NCI-H2227 treated with DMSO at 0.1 percent for 48 hours (cell line): ENCODE measurements at places on chromosomes 6 and 20.
A peak's percentile ranks its signal among the peaks of the same experiment; 100 is the strongest.

- DNase-seq: peak; percentile 73
Observed at GRCh38 chr20:9550871-9551270, 36.5 kb downstream of the LAMP5 start.

GRCh38 chr6:72579865-72580264 is 42.0 kb upstream of the KCNQ5 start:
- no peak for DNase-seq

DNA sequence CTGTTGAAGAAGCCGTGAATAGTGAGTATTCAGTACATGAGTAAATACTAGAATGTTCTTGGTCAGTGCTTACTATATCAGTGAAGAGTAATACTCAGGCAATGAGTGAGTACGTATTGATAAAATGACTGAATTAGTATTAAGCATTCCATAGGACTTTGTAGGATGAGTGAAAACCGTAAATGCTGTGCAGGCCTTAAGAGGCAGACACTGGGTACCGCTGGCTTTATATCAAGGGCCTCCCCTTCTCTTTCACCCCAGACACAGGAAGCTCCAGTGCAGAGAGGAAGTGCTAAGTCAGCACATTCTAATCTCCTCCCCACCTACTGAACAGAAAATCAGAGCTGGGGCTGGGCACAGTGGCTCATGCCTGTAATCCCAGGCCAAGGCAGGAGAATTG is 24.2 kb downstream of the POFUT1 start:
- DNase-seq: no peak

GRCh38 chr6:56796196-56796532 is 153.5 kb upstream of the DST start:
- no peak for DNase-seq

DNA sequence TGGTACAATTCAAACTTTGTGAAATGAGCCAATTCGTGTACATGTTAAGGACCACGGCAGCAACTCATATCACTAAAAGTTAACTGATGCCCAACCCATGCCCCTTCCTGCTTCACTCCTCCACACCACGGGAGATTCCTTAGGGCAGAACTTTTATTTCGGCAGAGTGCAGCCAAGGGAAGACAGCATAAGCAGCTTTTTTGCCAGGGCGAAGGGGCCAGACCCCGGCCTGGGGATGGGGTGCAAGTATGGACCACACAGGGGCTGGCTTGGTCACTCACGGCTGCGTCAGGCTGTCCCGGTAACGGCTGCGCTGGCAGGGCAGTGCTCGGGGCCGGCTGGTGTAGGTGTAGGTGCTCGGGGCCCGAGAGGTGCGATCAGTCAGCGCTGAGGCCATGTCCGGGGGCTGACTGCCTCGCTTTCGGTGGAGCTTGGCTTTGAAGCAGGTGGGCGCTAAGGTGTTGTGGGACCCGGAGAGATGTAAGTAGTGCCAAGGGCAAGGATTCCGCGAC is 792 bp downstream of the RSPH3 start:
- DNase-seq: no peak

DNA sequence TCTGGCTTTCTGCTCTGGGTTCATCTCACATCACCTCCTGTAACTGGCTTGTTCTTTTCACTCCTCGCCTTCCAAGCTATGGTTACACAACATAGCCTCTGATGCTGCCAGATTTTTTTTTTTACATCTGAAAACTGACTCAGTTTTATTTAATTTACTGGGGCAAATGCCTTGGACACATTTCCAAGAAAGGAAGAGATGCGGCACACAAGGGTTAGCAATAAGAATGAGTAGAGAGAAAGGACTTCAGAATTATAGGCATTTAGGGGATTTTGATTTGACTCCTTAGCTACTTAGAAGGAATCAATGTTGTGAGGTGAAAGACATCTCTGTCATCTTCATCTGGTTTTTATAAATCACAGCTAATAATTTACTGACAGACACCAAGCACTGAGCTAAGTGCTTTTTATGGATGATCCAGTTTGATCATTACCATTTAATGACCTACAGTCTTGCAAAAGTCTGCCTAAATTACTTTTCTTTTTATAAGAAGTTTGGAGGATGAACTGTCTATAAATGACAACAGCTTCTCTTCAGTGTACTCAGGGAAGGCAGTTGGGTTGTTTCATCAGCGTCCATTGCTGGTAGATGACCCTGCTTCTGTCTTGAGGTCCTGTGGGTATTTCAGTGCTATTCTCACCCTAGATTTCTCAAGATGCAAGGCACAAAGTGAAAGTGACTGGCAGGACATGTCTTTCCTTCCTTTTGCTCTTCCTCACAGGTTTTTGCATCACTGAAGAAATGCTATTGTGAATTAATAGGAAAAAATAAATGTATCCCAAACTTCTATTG is 31.1 kb downstream of the LAMA4 start:
- DNase-seq: no peak

DNA sequence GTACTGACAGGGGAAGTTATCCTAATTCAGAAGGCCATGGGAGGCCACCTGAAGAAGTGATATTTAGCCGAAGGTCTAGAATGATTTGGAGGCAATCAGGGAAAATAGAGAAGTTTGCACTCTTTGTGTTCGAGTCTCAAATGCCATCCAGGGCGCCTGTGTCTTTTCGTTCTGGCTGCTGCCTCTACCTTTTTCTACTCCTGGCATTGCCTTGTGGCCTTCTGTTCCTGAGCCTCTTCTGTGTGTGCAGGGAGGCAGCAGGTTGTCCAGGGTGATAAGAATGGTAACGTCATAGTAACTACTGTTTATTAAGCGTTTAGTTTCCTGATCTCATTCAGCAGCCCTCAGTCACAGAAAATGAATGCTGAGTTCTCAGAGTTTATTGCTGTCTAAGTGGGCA is 252.1 kb downstream of the FARS2 start:
- no peak for DNase-seq

- no peak for DNase-seq
Observed at GRCh38 chr20:21562656-21563055, 48.8 kb upstream of the NKX2-2 start.

- DNase-seq: no peak
Observed at GRCh38 chr6:21325201-21325856, 268.2 kb upstream of the SOX4 start.

DNA sequence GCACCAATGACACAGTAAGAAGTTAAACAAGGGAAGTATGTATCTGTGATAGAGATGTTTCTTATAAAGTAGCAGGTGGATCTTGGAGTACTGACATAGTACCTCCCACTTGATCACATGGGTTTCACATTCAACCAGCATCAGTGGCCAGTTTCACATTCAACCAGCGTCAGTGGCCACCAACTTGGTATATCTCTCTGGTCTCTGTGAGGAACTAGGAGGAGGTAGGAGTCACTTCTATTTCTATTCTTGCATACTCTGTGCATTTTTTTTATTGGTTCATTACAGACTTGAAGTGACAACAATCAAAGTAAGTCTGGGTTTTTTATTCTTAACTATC is 200.3 kb upstream of the SIM1 start:
- DNase-seq: no peak

DNA sequence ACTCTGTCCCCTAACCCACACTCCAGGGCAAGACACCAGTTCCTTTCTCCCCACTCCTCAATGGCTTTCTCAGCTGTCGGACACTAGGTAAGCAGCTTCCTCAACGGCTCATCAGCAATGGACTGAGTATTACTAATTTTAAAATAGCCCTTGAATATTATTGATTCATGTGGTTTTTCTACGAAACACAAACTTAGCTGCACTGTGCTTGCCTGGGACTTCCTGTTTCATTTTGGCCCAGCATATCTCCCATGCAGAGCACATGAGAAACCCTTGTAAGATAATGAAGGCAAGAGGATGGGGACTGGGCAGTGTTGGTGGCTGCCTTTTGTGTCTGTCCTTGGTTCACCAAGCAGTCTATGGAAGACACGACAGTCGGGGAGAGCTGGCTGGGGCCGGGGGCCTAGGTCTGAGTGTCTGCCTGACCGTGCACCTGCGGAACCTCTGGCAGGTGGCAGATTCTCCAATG is 48.9 kb downstream of the RNASET2 start:
- no peak for DNase-seq

DNA sequence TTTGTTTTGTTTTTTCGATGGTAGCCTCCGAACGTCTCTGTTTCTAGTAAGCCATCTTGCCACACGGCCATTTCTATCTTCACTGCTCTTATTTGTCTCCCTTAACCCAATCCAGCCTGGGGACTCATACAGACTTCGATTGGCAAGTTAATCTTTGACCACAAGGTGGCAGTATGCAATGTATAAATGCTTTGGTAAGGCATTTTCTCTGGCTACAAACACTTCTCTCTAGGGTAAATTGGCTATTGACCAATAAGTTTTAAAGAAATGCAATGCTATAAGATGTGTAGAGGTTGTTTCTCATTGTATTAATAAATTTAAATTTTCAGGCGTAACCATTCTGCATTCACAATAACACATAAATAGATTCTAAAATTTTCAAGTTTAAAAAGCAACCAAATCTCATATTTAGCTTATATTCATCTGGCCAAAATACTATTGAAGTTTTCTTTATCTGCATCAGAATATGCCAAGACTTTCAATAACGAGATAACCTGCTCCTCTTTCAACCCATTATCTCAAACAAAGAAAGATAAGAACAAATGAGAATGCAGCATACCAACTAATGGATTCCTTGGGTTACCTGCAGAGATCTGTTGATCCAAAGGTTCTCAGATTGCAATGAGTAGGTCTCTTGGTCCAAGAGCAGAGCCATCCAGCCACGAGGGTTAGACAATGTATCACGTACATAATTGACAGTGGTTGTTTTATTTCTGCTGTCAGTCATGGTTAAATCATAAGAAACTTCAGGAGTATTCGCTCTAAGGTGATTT is 231.9 kb downstream of the PKHD1 start:
- DNase-seq: no peak

- DNase-seq: no peak
Observed at GRCh38 chr20:32301719-32302506, 24.5 kb downstream of the KIF3B start.

DNA sequence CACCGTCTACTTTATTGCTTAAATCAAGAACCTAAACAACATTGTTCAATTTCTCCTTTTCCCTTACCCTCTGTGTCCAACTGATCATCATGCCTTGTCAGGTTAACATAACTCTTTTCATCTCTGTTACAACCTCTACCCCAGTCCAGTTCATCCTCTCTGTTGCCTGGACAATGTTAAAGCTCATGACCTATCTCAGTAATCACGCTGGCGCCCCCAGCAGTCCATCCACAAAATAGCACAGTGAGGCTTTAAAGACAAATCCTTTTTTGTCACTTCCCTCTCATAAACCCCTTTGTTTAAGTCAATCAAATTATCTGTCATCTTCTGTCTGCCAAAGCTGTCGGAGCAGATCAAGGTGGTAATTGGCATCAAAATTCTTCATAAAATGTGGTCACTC is 140.1 kb downstream of the QKI start:
- no peak for DNase-seq

DNA sequence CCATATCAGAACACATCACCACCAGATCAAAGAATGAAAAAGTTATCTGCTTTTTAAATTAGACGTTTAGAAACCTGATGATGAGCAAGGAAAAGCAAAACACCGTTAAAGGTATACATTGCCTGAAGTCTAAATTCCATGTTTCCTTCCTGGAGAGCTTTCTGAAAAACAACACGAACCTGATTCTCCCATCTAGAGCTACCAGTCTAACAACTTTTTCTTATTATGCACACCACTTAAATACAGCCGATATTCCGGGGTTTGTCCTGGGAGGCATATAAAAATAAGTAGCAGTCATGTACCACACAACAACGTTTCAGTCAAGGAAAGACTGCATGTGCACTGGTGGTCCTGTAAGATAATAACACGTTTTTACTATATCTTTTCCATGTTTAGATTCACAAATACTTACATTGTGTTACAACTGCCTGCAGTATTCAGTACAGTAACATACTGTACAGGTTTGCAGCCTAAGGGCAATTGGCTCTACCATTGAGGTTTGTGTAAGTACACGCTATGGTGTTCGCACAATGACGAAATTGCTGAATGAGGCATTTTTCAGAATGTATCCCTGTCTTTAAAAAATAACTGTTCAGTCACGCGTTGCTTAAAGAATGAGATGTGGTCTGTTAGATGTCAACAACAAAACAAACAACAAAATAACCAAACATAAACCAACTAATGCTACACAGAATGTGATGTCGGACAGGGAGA is 19.1 kb upstream of the LYRM2 start:
- DNase-seq: no peak

GRCh38 chr6:74128536-74128935 is 432.5 kb downstream of the CD109 start:
- DNase-seq: no peak

DNA sequence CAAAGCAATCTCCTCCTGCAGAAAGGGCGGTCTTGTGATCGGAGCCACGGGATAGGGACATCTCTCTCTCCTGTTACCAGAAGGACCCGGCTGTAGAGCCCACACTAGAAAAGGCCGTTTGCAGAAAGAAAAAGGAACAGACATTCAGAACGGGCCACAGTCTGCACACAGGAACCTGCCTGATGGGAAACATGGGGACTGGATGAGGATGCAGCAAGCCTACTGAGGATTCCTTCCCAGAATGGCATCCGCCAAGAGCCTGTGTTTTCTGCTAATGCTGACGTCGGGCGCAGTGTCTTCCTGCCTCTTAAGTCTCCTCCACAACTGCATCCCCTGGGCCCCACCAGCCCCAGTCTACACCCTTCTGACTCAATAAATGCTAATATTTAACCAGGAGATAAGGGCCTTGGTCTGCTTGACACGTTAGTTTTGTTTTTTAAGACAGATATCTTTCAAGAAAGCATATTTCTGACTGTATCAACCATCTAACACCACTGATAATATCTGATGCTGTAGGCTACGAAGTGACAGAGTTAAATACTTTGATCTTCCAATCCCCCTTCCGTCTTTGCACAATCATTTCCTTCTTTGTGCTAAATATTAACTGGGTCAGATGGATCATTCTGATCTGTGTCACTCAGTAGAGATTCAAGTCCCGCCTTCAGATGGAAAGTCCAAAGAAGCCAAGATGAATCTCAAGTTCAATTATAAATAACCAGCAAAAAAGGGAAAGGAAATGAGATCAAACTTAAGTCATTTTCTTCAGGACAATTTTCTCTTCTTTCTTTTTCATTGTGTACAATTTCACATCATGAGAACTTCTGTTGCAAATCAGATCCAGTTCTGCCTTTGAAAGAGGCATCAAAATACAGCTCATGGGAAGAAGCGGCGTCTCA is 20.7 kb downstream of the FAM50B start:
- DNase-seq: no peak

DNA sequence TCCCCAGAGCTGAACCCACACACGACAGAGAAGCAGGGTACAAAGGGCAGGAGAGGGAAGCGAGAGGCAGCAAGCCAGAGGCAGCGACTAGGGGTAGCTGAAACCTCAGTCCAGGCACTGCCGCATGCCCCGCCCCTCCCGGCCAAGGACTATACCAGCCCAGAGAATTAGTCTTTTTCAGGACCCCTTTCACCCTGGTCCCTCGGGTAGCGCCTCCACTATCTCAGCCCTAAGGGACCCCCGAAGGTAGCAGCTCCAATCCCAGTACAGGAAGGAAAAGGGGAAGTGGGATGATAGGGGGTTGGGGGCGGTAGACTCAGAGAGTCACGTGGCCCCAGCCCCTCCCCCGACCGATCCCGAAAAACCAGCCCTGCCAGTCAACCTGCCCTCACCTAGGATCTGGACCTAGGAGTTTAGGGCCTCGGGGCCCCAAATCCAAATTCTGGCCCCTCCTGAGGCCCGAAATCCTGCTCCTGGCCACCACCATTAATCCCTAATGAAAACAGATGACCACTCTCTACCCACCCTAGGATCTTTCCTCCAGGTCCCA is 1.3 kb downstream of the RGL2 start:
- DNase-seq: no peak
